ENCODE measurements at places on chromosomes 11 and 22.

GRCh38 chr11:75388386-75389275, 10.7 kb upstream of the RPS3 start:
- DNase-seq, result peak; percentile 59

DNA sequence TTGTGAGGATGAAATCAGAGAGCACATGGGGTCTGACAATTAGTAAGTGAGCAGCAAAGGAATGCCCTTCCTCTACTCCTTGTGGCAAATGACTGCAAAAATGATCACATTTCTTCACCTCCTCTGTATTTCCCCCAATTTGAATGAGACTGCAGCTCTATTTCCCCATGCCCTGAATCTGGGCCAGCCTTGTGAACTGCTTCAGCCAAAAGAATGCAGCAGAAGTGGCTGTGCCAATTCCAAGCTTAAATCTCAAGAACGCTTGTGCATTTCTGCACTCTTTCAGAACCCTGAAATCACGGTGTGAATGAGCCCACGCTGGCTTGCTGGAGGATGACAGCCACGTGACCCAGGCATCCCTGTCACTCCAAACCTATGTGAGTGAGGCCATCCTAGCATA, 9.9 kb downstream of the SLC43A3 start:
- no peak for DNase-seq

DNA sequence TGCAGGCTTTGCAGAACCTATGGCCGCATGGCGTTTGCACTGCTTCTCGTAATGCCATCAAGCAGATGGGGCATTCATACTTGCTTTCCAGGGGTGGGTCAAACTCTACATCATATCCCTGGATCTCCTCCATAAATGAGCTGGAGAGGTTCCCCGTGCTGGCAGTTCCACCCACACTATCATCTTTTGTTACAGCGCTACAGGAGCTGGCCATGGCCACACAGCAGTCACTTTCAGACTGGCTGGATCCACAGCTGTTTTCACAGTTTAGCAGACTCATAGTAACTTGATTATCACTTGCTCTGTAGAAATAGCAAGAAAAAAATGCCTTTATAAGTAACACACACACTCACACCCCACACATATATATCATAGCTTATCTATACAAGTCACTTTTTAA, 8.8 kb downstream of the TRAF6 start:
- DNase-seq, result no peak

DNA sequence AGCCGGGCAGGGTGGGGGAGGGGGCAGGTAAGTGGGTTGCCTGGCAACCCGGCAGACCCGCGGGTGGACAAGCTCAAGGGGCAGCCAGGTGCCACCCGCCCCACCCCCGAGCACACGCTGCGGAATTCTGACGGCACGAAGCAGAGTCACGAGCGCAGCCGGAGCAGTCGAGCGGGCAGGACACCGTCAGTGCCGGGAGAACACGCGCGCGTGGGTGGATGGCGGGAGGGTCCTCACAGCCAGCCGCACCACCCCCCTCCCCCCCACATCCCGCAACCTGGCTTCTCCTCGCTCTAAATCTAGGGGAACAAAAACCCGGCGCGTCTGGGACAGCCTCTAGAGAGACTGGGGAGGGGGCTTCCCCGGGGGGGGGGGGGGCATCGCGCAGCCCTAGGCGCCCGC, 133.1 kb upstream of the HSD17B12 start:
- no peak for DNase-seq

GRCh38 chr11:57287884-57288283, 36.9 kb downstream of the TNKS1BP1 start:
- no peak for DNase-seq

- no peak for DNase-seq
Observed at GRCh38 chr11:10529279-10529678, 11.7 kb downstream of the RNF141 start.

- DNase-seq, result no peak
Observed at GRCh38 chr11:1230121-1230455, 7.2 kb downstream of the MUC5B start.

GRCh38 chr22:48197189-48197690, 1434.8 kb downstream of the TBC1D22A start:
- DNase-seq, result no peak

GRCh38 chr11:116859175-116859574, 21.8 kb upstream of the APOA1 start:
- no peak for DNase-seq

DNA sequence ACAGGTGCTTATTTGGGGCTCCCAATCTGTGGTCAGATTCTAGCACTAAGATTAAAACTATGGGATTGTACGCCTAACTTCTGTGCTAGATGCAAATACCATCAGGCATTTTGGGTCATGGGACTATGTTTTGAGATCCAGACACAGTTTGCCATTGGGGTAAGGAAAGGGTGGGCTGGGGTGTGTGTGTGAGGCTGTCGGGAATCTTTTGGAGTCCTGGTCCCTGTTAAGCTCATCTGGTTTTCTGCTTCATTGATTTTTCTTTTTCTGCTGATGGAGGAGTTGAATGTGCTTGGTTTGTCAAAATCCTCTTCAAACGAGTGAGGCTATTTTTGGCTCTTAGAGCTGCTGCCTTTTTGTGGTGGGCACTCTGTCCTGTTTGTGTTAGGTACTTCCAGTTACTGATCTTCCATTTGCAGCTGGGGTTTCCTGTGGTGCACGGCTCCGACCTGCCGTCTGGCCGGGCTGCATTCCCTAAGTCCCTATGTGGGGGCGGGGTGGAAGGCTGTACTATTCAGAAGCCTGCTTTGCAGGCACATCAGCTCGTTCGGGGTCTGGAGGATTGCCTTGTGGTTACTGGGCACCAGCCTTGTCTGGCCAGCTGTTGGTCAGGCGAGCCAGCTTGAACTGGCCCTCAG, 2.9 kb downstream of the BCR start:
- DNase-seq, result no peak

DNA sequence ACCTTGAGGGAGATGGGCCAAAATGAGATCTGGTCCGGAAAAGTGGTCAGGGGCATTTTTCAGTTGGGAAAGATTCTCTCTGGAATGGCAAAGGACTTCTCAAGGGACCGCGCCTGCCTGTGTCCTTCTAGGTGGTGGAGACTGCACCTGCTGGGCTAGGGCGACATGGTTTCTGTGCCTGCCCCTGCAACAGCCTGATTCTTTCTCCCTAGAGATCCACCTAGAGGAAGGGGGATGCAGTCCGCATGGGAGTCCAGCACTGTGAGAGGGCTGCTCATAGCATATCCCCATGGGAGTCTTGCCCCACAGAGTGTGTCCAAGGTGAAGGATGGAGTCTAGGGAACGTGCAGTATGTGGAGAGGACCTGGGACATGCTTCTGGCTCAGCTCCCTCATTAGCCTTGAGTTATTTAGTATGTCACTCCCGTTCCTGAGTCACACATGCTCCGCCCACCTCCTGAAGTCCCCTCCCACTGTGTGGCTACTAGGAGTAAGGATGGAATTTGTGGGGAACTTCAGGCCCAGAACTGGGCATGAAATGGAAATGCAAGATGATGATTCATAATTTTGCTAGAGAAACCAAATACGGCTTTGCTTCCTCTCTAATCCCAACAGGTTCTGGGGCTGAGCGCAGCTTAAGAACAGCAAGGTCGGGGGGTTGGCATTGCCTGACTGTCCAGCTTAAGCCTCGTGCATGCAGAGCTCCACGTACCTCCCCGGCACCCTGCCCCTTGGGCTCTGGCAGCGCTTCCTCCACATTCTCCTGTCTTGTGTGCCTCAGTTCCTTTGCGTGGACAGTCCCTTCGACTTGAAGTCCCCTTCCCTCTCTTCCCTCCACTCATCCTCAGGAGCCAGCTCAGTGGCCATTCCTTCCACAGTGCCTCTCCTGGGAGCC, 35.0 kb downstream of the GRIK4 start:
- no peak for DNase-seq

- DNase-seq, result no peak
Observed at GRCh38 chr22:19885841-19886592, 31.3 kb upstream of the GNB1L start.

DNA sequence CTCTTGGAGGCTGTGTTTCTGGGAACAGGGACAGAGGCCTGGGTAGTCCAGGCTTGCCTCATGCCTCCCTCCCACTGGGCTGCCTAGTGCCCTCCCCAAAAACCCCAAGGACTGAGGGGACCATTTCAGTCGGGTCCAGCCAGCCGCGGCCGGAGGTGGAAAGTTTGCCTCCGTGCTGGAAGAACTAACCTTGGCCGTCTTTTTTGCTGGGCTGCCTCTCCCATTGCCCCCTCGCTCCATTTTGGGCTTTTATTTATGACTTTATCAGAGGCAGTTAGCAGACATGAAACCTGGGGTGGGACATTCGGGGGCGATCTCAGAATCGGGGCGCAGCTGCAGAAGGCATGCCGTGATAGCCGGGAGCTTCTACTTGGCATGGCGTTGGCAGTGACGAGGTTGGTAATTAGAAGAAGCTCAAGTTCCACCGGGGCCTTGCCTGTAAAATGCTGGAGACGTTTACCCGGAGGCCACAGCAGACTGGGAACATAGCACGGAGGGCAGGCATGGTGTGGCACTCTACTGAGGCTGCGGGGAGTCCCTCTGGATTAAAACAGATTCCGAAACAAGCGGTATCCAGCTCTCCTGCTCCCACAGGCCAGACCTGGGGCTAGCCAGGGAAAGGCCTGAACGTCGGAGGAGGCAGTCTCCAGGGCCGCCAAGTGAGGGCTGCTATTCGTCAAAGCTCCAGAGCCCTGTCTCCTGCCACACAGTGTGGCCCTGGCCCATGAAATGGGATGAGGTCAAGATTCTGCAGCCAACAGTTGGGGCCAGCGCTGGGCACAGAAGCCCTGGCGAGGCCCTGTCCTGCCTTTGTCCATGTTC, 76.4 kb upstream of the PPARA start:
- no peak for DNase-seq

DNA sequence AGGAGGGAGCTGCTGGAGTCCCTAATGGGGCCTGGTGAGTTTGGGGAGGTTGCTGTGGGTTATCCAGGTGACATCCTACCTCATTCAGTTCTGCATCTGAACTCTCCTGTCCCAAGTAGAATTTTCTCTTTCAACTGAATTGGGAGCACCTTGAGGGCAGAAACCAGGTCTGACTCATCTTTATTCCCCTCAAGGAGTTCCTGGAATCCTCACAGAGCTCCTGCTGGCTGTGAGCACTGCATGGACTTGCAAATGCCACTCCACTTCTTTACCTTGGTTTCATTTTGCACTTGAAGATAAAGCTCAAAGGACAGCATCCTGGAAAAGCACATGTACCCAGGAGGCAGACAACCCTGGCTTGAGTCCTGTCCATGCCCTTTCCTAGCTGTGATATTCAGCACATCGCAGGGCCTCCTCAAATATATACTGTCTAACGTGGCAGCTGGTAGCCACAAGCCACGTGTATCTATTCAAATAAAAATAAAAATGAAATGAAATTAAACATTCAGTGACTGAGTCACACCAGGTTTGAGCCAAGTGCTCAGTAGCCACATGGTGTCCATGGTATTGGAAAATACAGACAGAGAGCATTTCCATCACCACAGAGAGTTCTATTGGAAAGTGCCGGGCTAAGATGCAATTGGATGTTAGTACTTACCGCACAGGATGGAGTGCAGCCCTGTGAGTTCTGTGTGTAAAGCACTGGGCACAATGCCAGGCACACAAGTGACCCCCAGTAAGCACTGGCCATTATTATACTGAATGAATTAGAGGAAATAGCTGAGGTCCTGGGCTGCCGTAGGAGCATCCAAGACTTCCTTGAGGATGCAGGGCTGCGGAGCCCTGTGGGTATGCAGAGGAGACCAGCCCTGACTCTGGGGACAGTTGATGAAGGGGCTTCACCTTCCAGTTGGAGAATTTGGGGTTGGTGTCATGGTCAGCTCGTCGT, 149.0 kb downstream of the PKNOX2 start:
- no peak for DNase-seq

DNA sequence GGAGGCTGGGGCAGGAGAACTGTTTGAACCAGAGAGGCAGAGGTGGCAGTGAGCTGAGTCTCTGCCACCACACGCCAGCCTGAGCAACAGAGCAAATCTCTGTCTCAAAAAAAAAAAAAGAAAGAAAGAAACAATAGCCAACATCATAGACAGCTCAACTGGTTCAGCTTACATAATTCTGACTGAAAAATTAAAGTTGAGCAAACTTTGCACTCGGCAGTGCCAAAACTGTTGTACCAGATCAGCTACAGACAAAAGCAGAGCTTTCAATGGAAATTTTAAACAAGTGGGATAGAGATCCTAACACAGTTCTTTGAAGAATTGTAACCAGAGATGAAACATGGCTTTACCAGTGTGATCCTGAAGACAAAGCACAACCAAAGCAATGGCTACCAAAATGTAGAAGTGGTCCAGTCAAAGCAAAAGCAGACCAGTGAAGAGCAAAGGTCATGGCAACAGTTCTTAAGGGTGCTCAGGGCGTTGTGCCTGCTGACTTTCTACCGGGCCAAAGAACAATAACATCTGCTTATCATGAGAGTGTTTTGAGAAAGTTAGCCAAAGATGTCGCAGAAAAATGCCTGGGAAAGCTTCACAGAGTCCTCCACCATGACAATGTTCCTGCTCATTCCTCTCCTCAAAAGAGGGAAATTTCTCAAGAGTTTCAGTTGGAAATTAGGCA, 59.3 kb downstream of the TTC28 start:
- no peak for DNase-seq

GRCh38 chr11:132804258-132804657, 728.0 kb downstream of the OPCML start:
- DNase-seq, result no peak

DNA sequence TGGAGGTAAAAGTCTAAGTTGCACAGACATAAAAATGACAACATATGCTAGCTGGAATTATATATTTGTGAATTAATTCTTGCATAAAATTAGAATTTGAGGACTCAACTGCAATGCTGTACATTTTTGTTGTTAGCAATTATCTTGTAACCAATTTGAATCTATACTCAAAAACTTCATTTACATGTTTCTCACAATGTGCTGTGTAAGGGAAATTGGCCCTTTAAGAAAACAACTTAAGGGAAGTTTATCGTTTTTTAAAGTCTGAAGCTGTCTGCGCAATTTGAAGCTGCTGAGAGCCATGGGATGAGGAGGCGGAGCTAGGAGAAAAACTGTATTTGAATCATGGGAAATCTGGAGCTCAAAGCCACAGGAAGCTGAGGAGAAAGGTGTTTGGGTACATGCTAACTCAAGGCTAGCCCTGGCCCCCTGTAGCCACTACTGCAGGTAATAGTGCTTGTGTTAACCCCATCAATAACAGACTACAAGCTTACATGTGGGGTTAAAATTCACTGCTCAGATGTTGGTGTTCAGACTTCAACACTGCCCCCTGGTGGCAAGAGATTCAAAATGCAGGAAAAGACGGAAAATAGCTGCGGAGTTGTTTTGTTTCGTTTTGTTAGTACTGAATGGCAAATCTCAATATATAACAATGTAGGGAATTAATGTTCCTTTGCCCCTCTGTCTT, 126.1 kb downstream of the BRD1 start:
- no peak for DNase-seq

- no peak for DNase-seq
Observed at GRCh38 chr11:12746593-12747097, 72.4 kb downstream of the TEAD1 start.

DNA sequence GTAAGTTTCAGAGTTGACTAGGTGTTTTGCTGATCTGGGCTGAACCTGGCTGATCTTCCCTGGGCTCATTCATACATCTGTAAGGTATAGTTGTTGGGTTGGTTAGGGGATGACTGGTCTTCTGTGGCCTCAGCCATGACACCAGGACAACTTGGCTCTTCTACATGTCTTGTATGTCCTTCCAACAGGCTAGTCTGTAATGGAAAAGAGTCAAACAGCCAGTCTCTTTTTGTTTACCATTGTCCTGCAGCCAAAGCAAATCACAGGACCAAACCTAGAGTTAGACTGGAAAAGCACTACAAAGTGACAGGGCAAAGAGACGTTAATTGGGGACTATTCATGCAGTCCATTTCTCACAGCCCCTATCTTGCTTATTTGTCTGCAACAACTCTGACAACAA, 17.8 kb downstream of the SERPING1 start:
- no peak for DNase-seq

GRCh38 chr11:60954421-60954820, 2.4 kb upstream of the SLC15A3 start:
- DNase-seq, result no peak
